ENCODE measurements at places on chromosomes 6 and 20. TPM values are rescaled to one million over a fixed set of nuclear protein-coding genes. Genes with fewer than 3 reads are reported as not detected.
A peak's percentile ranks its signal among the peaks of the same experiment; 100 is the strongest.

BPI gene
- not detected for total RNA-seq

PHACTR3 gene
- 0.16 TPM for total RNA-seq

LINC00237 gene
- total RNA-seq: not detected

HEY2 gene
- 11.7 TPM for total RNA-seq

GNRH2 gene
- 2.1 TPM for total RNA-seq

NKX2-2 gene
- total RNA-seq: not detected

PNPLA1 gene
- 0.14 TPM for total RNA-seq

SNAI1 gene
- total RNA-seq: 9.7 TPM

ECT2L gene
- 0.40 TPM for total RNA-seq

DNA sequence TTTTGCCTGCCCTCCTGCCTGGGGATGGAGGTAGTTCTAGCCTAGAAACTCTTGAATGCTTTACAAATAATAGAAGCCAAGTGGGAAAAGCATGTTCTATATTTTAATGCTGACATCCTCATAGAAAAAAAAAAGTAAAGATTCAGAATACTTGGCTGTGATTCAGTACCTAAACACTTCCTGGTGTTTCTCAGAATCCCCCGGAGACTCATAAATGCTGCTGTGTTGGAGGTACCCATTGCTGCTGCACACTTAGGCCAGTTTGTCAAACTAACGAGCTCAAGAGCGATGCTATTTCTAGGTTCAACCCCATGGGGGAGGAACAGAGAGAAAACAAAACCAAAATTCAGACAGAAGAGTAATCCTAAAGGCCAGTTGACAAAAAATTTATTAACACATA is 38.8 kb upstream of the ZFP64 start:
- H3K4me3 ChIP-seq: no peak overlapping the region
- no peak for DNase-seq
- H3K27me3 ChIP-seq: peaks cover 27% of the 10 kb centered on the region
- H3K36me3 ChIP-seq: no peaks in the 10 kb centered on the region

GRCh38 chr6:53588816-53589509 is 44.1 kb upstream of the GCLC start:
- H3K27me3 ChIP-seq: no peaks in the 10 kb centered on the region
- no peak for DNase-seq
- H3K36me3 ChIP-seq: no peaks in the 10 kb centered on the region
- H3K4me1 ChIP-seq: peaks cover 11% of the 10 kb centered on the region

DNA sequence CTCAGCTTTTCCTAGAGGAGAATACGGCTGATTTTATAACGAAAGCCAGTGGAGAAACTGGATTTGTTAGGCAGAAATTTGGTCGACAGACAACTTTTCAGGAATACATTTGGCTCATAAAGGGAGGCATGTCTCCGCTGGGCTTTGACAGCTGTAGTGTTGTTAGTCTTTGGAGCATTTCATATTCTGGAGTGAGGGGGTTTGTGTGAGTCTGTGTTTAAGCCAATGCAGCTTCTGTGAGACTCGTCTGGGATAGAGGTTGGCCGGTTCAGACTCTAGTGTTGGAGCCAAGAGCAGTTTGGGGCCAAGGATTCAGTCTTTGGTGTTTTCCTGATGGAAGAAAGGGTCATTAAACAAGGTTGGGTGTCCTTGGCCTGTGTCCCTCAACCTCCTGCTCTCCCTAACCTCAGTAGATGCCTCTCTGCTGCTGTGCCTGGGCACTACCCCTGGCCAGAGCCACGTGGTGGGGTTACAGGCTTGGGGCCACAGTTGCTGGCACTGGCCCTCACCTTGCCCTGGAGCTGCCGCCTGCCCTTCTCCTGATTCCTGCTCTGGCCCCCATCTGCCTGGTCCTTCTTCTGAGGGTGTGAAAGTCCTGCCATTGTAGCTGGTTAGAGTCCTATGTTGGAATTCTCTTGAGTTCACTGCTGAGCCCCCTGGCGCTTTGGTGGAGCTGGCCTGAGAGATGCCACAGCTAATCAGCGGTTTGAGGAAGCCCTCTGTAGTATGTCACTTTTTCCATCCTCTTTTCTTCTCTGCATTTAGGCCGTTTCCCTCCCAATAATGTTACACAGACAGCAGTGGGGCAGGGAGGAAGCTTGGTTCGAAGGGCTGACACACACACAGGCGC is 6.9 kb downstream of the PTK7 start:
- peak overlapping the region; percentile 31 for H3K27ac ChIP-seq
- DNase-seq: no peak
- no peak overlapping the region for H3K4me3 ChIP-seq
- peaks cover 25% of the 10 kb centered on the region for H3K4me1 ChIP-seq
- H3K27me3 ChIP-seq: no peaks in the 10 kb centered on the region

DNA sequence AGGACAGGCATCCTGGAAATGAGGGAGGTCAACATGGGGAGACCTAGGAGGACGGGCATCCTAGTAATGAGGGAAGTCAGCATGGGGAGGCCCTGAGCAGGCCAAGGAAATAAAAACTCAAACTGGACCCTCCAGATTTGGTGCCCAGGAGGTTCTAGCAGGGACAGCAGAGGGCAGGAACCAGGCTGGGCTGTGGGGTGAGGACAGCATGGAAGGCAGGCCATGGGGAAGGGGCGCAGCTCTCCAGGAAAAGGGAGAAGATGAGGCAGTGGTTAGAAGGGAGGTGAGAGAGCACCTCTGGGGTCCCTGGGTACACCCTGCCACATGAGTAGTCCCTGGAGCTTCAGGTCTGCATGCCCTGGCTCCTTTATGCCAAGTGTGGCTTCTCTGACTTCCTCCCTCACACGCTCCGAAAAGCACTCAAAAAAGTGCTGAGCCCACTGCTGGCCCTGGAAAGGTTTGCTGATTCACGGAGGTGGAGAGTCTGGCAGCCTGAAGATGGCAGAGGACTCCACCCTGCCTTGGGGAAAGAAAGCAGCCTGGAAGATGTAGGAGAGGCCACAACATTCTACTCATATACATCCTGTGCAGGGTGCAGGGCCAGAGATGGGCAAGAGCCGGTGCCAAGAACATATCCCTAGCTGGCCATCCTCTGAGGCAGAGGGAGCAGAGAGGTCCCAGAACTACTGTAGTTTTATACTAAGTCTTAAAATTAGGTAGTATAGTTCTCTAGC is 154.9 kb downstream of the MRPL14 start:
- peaks cover 11% of the 10 kb centered on the region for H3K4me1 ChIP-seq
- peak overlapping the region; percentile 37 for H3K27ac ChIP-seq
- H3K36me3 ChIP-seq: no peaks in the 10 kb centered on the region
- H3K27me3 ChIP-seq: peaks cover 13% of the 10 kb centered on the region
- no peak overlapping the region for H3K4me3 ChIP-seq

DNA sequence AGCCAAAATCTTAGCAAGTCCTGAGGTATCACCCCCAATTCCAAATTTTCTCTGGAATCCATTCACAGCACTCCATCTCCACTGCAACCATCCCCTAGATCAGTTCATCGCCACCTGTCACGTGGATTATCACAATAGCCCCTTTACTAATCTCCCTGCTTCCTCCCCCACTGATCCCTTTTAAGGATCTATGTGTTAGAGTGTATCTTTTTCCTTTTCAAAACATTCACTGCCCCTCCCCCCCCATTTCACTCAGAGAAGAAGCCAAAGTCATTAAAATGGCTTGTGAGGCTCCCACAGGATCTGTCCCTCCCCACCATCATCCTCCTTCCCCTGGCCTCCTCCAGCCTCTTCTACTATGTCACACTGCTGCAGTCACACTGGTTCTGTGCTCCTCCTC is 18.4 kb upstream of the SPAG4 start:
- DNase-seq: no peak
- H3K27ac ChIP-seq: no peak overlapping the region
- peaks cover 11% of the 10 kb centered on the region for H3K4me1 ChIP-seq
- no peak overlapping the region for H3K4me3 ChIP-seq
- H3K36me3 ChIP-seq: no peaks in the 10 kb centered on the region

DNA sequence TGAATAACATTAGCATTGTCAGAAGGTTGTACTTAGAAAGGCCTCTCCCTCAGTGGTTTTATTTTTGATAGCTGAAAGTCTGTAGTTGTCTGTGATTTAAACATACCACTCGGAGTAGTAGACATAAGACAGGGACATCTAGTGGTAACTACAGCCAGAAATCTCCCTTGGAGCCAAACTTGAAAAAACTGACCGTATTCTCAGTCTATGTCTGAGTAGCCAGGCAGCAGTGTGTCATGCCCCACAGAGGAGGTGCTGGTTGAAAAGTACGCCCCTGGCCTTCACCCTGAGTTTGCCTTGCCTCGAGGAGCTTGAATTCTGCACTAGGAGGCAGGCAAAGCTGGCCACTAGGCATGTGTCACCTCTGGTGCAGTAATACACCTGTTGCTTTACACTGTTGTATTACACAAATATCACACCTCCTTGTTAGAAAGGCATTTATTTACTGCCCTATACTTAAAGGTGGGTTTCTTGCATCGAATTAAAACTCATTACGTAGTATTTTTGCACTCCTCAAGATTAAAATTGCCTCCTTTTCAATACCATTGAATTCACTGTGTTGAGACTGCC is 20.8 kb downstream of the ZBTB2 start:
- DNase-seq: no peak
- H3K27me3 ChIP-seq: no peaks in the 10 kb centered on the region
- no peak overlapping the region for H3K27ac ChIP-seq
- H3K4me3 ChIP-seq: no peak overlapping the region
- peaks cover 15% of the 10 kb centered on the region for H3K4me1 ChIP-seq

DNA sequence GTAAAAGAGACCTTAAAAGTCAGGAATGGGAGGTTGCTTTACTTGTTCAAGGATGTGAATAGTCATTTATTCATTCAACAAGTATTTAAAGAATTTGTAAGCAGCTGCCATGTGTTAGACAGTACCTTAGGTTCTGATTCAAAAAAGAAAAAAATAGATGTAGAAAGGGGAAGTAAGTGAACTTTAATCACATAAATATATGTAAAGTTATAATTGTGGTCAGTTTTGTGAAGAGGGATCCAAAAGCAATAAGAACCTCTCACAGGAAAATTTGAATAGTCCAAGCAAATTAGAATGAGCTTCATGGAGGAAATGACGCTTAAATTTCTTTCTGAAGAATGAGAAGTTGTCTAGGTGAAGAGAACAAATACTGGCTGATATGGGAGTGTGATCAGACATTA is 596.1 kb upstream of the CITED2 start:
- no peaks in the 10 kb centered on the region for H3K36me3 ChIP-seq
- H3K27ac ChIP-seq: no peak overlapping the region
- no peaks in the 10 kb centered on the region for H3K27me3 ChIP-seq

- DNase-seq: no peak
- H3K27ac ChIP-seq: no peak overlapping the region
- H3K27me3 ChIP-seq: peaks cover 64% of the 10 kb centered on the region
- H3K36me3 ChIP-seq: no peaks in the 10 kb centered on the region
- no peak overlapping the region for H3K4me3 ChIP-seq
- no peaks in the 10 kb centered on the region for H3K4me1 ChIP-seq
Observed at GRCh38 chr6:90678049-90678779, 91.3 kb upstream of the MAP3K7 start.

GRCh38 chr6:169266746-169267591 is 13.3 kb upstream of the THBS2 start:
- peaks cover 32% of the 10 kb centered on the region for H3K4me1 ChIP-seq
- no peaks in the 10 kb centered on the region for H3K27me3 ChIP-seq
- H3K27ac ChIP-seq: no peak overlapping the region
- no peak overlapping the region for H3K4me3 ChIP-seq

- no peaks in the 10 kb centered on the region for H3K27me3 ChIP-seq
- no peaks in the 10 kb centered on the region for H3K36me3 ChIP-seq
- no peak overlapping the region for H3K27ac ChIP-seq
- no peak overlapping the region for H3K4me3 ChIP-seq
Observed at GRCh38 chr6:54353975-54354374, 45.7 kb downstream of the TINAG start.

DNA sequence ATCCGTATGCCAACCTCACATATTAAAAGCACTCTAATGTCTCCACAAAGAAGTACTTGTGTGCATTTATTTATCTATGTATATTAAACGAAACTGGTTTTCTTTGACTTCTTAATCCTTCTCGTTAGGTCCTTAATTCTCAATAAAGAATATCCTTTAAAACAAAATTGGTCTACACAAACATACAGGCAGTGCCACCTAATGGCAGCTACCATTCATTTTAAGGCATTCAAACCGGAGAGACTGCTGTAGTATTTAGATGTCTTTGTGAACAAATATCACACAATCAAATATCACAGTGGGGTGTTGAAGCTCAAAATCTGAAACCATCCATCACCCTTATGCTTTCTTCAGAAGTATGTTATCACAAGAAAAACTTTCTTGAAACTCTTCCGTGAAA is 96.6 kb upstream of the IRAK1BP1 start:
- no peak overlapping the region for H3K27ac ChIP-seq
- no peak for DNase-seq
- H3K36me3 ChIP-seq: no peaks in the 10 kb centered on the region
- H3K4me3 ChIP-seq: no peak overlapping the region

All from mesothelial cell of epicardium (in vitro differentiated cells).